Lower lobe of right lung (tissue), 2 donors: ENCODE measurements at places on chromosomes 5 and 9. TPM values are rescaled to one million over a fixed set of nuclear protein-coding genes. Genes with fewer than 3 reads are reported as not detected.

DNA sequence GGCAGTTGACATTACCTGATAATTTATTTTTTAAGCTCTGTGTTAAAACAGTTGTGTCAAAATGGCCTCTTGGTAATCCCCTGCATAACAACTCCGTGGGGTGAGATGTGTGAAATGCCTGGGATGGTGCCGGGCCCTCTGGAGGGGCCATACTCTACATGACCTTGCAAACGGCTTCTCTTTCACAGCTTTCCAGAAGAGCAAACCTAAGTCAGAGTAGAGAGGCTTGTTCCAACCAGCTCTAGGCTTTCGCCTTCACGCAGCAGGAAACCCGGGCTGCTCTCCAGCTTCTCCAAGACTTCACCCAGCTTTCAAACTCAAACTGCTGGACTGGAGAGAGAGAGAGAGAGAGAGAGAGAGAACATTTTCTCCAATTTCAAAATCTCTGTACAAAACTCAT lies 120.1 kb downstream of the SNX18 start:
- DNase-seq = no peak

- DNase-seq = no peak
Measured at GRCh38 chr5:56460681-56461191, 227.6 kb upstream of the ANKRD55 start.

HEMGN gene
- 0.56 TPM for total RNA-seq

DNA sequence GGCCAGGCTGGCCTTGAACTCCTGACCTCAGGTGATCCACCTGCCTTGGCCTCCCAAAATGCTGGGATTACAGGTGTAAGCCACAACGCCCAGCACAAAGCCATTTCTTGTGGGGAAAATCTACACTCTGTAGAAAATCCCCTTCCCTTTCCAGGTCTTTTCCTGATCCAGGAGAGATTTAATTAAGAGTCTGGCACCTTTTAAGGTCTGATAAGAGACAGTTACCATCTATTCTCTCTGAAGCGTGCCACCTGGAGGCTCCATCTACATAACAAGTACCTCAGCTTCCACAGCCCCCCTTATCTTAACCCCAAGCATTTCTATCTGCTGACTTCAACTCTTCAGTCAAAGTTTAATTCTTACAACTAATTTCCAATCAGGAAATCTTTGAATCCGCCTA lies 71.4 kb upstream of the CDK20 start:
- no peak for DNase-seq

DNA sequence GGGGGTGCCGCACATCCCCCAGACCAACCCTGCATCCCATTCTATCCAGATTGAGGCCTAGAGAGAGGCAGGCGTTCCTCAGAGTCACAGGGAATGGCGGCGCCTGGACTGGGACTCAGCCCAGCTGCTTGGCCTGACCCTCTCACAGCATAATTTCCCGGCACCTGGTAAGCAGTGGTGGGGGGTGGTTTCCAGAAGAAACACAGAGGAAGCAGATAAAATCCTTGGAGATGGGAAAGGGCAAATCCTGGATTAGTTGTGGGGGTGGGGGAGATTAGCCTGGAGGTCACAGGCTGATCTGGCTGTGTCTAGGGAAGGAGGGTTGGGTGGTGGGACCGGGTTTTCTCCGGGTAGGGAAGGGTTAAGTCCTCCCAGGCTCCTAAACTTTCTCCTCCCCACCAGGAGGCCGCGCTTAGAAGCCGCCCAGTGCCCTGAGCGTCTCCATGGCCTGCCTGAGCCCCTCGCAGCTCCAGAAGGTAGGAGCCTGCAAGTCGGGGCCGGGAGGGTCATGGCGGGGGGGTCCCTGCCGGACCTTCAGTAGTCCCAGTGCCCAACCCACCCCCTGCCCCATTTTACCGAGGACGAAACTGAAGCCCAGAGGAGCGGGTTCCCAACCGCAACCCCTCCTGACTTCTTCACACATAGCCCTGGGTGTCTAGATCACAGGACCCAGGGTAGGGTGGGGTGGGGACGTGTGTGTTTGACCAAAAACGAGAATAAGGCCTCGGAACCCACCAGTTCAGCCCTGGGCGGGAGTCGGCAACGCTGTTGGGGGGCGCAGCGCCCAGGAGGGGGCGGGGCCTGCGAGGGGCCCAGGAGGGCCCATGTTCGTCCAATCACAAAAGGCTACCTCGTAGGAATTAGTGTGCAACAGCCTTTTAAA lies 1.3 kb downstream of the PHYHD1 start:
- peak; percentile 73 for DNase-seq

GRCh38 chr9:34675048-34675714 lies 12.7 kb upstream of the CCL27 start:
- peak; percentile 65 for DNase-seq

PHF24 gene
- 1.3 TPM for total RNA-seq

RFX3 gene
- 25.4 TPM for total RNA-seq

DNA sequence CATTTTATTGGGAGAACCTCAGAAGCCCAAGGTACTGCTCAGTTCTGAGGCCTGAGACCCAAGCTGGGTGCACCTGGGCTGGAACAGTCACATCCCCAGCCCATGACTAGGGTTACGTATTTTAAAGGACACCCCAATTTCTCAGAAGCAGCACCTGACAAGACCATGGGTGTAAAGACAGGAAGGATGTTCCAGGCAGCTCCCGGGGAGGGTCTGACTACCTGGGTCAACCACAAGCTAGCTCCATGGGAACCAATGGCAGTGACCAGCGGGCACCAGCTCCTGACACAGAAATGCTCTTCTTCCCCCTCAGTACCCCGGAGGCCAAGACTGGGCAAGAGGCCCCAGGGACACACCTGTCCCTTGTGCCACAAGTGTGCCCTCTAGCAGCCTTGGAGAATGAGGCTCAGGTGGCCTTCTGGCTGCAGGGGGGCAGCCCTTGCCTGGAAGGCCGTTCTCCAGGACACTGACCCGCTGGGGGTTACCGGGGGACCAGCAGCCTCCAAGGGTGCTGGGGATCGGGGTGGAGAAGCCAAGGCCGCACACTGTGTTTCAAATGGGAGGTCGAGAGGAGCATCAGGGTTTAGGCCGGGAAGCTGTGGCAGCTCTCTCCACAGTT lies 52.6 kb downstream of the IPPK start:
- DNase-seq = no peak

DNA sequence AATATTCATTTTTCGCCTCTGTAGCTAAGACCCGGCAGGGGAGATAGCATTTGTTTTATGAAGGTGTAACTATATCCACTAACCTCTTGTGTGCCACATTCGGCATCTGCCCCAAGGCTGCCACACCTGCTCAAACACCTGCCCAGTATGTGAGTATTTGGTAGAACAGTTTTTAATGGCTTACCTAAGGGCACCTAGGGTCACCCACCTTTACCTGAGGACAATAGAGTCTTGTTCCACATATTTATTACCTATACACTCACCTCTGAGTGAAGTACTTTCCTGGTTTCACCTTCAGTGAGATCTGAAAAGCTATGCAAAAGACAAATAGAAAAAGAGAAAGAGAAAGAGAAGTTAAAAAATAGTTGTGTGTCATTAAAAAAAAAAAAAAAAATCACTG lies 68.0 kb upstream of the PIP5K1B start:
- DNase-seq = no peak

DNA sequence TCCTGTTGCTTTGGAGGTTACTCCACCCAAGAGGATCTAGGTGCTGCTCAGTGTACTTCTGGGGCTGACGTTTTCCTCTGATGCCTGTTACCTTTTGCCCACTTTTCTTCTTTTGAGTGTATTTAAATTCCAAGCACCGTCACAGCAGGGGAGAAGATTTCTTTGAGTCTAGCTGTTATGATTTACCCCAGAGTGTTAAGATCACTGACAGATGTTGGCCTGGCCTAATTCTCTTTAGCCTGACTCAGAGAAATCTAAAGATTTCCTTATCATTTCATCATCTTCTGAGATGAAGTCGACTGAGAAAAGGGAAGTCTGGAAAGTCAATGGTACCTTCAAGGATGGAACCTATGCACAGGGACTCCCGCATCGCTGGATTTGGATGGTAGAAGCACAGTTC lies 191.5 kb downstream of the FBXL7 start:
- DNase-seq = no peak
